ENCODE measurements at places on chromosomes 7 and 10. TPM values are rescaled to one million over a fixed set of nuclear protein-coding genes. Genes with fewer than 3 reads are reported as not detected.

The ELN gene
- total RNA-seq: 0.59 TPM

- no peak for DNase-seq
Measured at GRCh38 chr10:8531116-8531515, 476.6 kb downstream of the GATA3 start.

GRCh38 chr7:149027611-149028345, 527 bp downstream of the PDIA4 start:
- DNase-seq: no peak

- peak; percentile 84 for DNase-seq
Measured at GRCh38 chr10:614790-615582, 74.5 kb downstream of the DIP2C start.

- peak; percentile 84 for DNase-seq
Measured at GRCh38 chr7:29609162-29610037, 45.8 kb downstream of the PRR15 start.

Measured in RPMI7951 (cell line).